Stimulated activated CD8-positive, alpha-beta memory T cell treated with anti-CD3 and anti-CD28 coated beads, Interleukin-2, amount 100 ng/mL, for 1 hour (primary cell): ENCODE measurements at places on chromosomes 1 and 21.

- DNase-seq = no peak
Measured at GRCh38 chr1:115982400-115982799, 6.1 kb downstream of the SLC22A15 start.

GRCh38 chr1:111988743-111989453, 570 bp downstream of the KCND3 start:
- DNase-seq = no peak

GRCh38 chr1:110309767-110310166, 29.4 kb upstream of the RBM15 start:
- no peak for DNase-seq

DNA sequence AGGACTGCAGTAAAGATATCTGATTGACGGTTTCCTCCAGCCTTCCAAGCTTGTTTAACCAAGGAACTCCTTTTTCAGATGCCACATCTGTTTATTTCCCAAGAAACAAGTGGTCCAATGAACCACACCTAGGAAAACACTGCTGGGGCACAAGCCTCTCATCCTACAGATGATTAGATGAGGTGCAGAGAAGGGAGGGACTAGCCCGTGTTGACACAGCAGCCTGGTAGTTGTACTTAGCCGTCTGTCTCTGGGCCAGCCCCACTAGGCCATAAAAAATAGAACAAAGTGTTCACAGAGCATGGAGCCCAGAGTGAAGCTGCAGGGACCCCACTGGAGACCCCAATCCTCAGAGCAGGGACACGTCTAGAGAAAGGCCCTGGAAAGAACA, 32.1 kb downstream of the LRP8 start:
- DNase-seq = no peak

DNA sequence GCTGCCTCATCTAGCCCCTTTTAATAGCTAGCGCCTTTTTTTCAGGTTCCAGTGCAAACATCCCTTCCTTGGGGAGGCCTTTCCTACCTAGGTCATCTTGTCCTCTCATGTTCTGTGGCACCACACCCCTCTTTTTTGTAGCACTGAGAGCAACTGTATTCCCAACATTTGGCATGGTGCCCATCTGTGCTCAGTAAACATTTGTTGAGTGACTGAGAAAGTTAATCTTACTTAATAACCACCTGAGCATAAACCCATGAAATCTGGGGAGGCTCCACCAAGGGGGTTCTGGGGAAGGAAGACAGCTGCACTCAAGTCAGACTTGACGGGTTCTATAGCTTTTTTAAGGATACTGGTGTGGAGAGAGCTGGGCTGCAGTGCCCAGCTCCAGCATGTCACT, 90.0 kb downstream of the NOS1AP start:
- DNase-seq = no peak

- DNase-seq = no peak
Measured at GRCh38 chr1:187096689-187097088, 267.9 kb downstream of the PLA2G4A start.

DNA sequence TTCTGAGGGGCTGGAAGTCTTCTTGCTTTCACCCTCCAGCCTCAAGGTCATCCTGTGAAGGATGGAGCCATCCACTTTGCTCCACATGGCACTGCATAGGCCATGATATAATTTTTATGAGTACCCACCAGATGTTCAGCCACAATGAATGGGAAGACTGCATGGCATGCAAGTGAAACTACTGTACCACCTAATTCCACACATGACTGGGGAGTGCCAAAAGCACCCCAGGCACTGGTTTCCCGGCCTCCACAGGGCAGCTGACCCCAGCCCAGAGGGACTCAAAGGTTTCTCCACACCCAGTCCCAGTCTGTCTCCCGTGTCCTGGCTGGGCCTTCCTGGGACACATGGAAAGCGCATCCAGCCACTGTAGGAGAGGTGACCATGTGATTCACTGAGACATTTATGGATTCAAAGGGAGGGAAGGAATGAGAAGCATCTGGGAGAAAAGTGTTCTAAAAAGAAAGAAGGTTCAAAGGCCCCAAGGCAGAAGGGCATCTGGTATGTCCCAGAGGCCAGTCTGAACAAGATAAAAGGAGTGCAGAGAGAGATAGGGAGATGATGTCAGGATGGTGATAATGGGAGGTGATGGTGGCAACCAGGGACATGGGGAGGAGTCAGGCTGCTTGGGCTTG, 12.1 kb downstream of the RHOU start:
- DNase-seq = no peak

GRCh38 chr1:8571200-8571984, 246.0 kb downstream of the RERE start:
- no peak for DNase-seq

GRCh38 chr1:86822459-86822858, 91.5 kb downstream of the SELENOF start:
- DNase-seq = no peak

DNA sequence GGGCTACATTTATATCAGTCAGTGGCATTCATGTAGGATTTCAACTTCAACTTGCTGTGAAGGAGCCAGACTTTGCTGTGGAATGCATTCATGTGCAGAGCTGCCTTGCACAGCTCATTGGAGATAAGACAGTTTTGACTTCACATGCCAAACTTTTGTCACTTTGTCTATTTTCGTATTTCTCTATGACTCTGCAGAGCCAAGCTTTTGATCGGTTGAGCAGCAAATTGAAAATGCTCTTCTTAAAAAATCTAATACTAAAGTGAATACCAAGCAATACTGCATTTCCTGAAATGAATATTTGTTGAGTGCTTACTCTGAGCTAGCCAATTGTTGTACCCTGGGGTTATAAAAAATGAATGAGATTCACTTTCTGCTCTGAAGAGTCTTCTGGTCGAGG, 388.7 kb downstream of the ST6GALNAC3 start:
- DNase-seq = no peak

DNA sequence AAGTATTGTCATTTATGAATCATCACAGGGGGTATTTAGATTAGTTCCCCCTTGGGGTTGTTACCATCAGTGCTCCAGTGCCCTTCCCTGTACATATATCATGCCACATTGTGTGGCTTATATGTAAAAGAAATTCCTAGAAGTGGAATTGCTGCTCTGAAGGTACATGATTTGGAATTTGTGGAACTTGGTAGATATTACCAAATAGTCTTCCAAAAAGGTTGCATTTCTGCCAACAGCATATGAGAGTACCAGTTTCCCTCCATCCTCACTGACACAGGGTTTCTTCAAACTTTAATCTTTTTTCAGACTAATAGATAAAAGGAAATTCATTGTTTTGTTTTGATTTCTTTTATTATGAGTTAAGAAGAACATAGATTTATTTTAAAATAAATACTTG, 41.3 kb downstream of the AKNAD1 start:
- DNase-seq = no peak

DNA sequence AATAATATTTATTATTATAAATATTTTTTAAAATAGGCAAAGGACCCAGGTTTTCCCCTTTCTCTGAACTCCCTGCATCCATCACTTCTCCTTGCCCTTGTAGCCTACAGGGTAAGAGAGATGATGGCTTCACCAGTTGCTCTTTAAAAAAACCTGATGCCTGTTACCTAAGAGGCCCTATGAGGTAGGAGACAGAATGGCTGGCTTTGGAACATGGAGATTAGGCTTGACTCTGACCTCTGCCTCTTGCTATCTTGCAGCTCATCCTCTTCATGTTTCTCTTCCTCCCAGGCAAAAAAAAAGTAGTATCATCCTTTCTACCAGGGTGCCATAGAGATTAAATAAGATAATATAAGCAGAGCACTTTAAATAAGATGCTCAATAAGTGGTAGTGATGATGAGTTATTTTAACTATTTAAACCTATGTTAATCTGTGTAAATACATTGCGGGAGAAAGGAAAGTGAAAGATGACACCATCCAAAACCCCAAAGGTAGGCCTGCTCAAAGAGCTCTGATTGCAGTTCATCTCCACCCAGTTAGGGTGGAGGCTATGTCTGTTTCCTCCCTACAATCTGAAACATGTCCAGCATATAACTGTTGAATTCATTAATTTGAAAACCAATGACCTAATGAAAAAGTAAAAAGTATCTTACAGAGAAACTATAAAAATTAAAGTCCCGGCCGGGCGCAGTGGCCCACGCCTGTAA, 51.8 kb downstream of the RGS2 start:
- no peak for DNase-seq

DNA sequence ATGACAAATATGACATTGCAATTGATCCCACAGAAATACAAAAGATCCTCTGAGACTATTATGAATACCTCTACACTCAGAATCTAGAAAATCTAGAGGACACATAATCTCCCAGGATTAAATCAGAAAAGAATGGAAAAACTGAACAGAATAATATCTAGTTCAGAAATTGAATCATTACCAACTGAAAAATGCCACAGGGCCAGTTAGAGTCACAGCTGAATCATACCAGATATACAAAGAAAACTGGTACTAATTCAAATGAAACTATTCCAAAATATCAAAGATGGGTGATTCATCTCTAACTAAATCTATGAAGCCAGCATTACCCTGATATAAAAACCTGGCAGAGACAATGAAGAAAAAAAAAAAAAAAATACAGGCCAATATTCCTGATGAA, 149.3 kb downstream of the BRINP3 start:
- DNase-seq = no peak

- DNase-seq = no peak
Measured at GRCh38 chr1:154779551-154780189, 90.4 kb downstream of the KCNN3 start.

- DNase-seq = no peak
Measured at GRCh38 chr1:163866564-163866963, 544.8 kb downstream of the NUF2 start.

GRCh38 chr1:114091711-114092110, 62.0 kb downstream of the SYT6 start:
- DNase-seq = no peak

GRCh38 chr1:57160594-57160993, 194.8 kb upstream of the C8B start:
- no peak for DNase-seq

DNA sequence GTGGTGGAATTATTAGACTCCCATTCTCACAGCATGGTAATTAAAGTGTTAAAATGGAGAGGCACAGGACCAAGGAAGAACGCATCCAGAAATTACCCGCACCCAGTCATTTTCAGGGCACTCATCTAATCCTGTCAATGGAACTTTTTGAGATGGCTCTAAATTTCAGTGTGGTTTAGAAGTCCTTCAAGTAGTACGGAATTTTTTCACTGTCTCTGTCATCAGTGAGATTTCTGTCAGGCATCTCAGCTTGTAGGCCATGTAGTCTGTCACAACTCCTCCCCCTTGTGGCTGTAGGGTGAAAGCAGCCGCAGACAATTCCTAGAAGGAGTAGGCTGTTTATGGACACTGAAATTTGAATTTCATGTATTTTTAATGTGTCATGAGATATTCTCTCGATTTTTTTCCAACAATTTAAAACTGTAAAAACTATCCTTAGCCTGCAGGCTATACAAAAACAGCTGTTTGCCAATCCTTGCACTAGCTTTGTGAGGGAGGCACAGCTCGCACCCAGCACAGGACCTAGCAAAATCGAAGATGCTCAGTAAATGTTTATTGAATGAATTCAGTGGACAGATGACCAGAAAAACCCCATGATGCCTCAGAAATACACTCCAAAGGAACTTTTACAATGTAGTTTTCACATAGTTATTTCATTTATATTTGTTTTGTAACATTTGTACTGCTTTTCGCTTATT, 6.6 kb upstream of the NUP133 start:
- DNase-seq = peak; percentile 37

DNA sequence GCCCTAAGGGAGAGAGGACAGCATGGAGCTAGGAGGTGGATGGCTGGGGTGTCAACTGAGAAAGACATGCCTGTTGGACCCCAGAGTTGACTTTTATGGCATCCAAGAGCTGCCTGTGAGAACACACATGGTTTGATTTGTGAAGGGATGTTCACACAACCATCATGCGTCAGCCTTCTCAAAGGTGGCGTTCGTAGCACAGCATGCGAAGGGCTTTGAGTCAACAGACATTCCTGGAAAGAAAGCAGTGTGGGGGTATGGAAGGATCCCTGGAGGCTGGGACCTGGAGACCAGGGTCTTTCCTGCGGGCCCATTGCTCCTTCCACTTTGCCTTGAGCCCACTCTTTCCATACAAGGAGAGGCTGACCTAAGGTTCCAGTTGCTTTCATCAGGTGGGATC, 6.4 kb upstream of the WNT3A start:
- no peak for DNase-seq

DNA sequence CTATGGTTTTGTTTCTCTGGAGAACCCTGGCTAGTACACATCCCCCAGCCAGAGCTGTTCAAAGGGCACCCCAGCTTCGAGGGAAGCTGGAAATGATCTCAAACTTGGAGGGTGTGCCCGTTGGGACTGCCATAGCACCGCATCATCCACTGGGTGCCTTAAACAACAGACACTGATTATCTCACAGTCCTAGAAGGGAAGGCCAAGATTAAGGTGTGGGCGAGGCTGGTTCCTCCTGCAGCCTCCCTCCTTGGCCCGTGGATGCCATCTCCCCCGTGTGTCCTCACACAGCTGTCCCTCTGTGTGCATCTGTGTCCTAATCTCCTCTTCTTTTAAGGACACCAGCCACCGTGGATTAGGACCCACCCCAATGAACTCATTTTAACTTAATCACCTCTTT, 4.2 kb upstream of the IBA57 start:
- DNase-seq = no peak

DNA sequence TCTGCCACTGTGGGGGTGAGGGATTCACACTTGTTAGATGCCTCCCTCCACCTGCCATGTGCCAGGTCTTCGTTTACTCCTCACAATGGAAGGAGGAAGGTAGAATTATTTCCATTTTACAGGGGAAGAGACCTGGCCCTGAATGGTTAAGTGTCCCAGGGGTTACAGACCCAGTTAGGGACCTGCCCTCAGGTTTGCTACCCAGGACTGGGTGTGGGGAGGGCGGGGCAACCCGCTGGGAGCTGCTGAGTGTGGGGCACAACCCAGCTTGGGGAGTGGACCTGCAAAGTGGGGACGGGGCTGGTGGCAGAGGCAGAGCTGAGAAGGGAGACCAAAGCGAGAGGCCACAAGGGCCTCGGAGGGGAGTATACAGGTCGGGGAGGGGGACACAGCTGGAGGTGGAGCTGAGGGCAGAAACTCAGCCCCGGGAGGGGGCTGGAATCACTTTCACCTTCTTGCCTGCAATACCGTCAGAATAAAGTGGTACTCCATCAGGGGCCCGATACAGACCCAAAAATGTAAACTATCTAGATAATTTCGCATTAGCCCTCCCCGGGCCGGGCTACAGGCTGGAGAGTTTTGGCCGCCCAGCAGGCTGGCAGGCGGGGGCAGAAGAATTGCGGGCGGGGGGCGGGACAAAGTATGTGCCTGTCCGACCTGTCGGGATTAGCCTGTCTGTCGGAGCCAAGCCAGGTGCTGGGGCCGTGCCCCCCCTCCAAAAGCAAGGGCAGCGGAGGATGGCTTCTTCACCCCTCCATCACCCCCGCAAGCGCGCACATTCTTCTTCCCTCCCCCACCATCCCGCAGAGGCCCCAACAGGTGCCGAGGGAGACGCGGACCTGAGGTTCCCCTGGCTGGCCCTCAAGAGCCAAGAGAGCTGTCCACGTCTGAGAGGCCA, 1.4 kb downstream of the RSPO1 start:
- no peak for DNase-seq
